Activated CD8-positive, alpha-beta memory T cell treated with anti-CD3 and anti-CD28 coated beads for 48 hours (primary cell): ENCODE measurements at places on chromosomes 4 and X.

DNA sequence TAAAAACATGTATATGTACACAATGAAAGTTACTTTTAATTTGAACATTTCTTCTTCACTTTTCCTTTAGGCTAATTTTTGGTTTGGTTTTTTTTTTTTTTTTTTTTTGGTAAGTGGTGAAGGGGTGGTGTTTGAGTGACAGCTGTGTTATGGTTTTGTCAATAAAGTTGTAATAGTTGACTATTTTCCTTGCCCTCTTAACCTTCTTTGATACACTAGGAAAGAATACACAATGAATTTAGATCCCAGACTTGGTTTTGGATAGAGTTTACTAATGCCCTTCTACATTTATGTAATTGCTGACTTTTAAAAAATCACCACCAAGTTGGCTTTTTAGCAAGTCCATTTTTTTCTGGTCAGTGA, 38.1 kb upstream of the MSMO1 start:
- no peak for DNase-seq

DNA sequence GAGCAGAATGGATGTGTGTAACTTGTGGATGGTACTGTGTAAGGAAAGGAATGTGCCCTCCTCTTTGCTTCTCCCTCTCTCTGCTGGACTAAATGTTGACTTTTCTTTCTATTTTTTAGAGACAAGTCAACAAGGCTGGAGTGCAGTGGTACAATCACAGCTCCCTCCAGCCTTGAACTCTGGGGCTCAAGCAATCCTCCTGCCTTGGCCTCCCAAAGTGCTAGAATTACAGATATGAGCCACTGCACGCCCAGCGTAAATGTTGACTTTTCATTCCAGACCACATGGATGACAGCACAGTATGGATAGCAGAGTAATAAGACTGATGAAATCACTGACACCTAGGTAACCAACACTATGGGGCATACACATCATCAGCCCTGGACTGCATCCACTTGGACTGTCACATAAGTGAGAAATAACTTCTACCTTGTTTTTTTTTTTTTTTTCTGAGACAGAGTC, 5.1 kb upstream of the RPS3A start:
- no peak for DNase-seq

GRCh38 chrX:149370097-149370496, 135.0 kb downstream of the IDS start:
- DNase-seq: no peak

DNA sequence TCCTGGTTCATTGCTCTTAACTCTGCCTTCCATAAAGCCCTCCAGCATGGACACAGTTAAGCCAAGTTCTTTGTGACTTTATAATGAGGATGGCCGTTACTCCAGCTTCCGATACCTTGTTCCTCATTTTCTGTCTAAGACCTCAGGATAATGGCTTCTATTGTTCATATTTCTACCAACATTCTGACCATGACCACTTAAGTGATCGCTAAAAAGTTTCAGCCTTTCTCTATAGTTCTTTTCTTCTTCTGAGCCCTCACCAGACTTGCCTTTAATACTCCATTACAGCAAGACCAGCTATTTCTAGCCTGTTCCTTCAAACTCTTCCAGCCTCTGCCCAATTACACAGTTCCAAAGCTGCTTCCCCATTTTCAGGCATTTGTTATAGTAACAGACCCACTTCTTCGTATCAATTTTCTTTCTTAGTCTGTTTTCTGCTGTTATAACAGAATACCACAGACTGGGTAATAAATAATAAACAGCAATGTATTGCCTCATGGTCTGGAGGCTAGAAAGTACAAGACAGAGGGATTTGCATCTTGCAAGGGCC, 12.3 kb downstream of the RNF175 start:
- DNase-seq: no peak

- DNase-seq: no peak
Observed at GRCh38 chr4:15262396-15262795, 165.4 kb upstream of the C1QTNF7 start.

GRCh38 chrX:12972878-12973560, 1.9 kb upstream of the TMSB4X start:
- no peak for DNase-seq

DNA sequence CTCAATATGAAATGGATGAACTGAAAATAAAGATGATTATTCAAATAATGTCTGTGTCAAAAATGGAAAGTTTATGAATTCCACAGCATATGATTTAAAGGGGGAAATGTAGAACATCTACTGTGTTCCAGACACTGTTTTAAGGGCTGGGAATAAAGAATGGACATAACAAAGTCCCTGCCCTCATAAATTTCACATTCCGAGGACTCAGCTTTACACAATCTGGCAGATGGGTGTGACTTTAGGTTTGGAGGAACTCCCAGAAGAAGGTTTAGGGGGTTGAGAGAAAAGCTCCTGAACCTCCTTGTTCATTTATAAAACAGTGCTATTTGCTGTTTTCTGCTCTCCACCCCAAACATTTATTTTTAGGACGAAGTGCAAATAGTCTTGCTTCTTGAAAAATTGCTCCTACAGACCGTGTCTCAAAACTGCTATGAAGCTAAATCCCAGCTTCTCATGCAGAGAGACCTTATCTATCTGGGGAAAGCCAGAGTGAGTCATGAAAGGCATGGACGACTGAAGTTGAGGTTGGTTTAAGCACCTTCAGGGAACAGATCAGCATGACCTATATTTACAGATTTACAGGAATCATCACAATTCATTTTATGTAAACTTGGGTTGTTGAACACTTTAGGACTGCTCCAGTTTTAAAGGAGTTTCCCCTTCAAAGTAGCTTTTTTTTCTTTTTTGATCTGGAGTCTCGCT, 184.3 kb downstream of the HS6ST2 start:
- DNase-seq: no peak

DNA sequence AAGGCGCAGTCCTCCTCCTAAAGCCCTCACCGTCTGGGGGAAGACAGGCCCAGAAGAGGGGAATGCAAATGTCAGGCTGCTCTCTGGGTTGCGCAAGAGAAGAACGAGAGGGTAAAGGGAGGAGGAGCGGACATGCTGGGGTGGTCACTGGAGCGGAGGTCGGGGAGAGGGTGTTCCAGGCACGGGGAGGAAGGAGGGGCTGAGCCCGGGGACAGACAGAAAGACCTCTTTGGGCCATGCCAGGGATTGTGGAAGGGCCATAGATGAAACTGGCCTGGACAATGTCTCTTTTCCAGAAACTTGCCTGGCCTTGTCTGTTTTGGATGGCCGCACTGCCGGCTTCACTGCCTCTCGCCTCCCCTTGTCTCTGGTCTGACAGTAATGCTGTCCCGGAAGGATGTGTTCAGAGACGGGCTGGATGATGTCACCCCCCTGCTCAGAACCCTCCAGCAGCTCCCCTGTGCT, 121.0 kb downstream of the SORCS2 start:
- DNase-seq: no peak
